ENCODE measurements at places on chromosomes 16 and 17.

- DNase-seq, result no peak
Observed at GRCh38 chr17:75364078-75364477, 41.4 kb downstream of the GRB2 start.

DNA sequence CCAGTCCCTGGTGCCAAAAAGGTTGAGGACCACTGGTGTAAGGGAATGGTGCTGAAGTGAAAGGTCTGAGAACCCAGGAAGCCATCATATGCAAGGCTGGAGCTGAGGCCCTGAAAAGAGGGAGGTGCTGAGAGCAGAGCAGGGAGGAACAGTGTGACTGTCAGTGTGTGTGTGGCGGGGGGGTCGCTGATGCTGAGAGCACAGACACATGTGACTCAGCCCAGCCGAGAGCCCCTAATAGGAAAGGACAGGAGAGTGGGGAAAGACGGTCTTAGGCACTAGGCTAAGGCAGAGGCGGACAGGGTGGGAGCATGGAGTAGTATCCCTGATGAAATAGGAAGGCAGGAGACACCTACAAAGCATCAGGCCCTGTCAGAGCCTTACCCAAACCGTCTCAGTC is 1.2 kb downstream of the B9D1 start:
- no peak for DNase-seq

GRCh38 chr17:44794851-44795413 is 35.2 kb downstream of the GJC1 start:
- DNase-seq, result no peak

DNA sequence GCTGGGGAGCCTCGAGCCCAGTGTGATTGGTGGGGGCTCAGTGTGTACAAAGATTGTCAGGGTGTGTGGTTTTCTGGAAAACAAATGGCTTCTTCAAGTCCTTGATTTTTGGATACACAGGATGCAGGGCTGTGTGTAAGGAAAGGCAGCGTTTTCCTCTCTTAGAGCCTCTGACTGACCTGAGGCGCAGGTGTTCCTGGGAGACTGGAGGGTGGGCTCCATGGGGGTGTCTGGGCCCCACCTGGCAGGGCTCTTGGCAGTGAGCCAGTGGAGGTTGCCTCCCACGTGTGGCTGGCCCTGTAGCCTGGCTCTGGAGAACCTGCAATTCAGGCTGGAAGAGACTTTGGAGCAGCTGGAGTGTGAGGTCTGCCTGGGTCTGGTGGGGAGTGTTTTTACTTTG is 5.0 kb downstream of the FOXK2 start:
- DNase-seq, result peak; percentile 30

All from SHP77 (cell line).